Panc1 (cell line): ENCODE measurements at places on chromosomes 12 and 14. TPM values are rescaled to one million over a fixed set of nuclear protein-coding genes. Genes with fewer than 3 reads are reported as not detected.

CPNE8 gene
- 23.6 TPM for total RNA-seq

GOLGA5 gene
- total RNA-seq: 22.3 TPM

TC2N gene
- 0.49 TPM for total RNA-seq

LRP1-AS gene
- not detected for total RNA-seq

DNA sequence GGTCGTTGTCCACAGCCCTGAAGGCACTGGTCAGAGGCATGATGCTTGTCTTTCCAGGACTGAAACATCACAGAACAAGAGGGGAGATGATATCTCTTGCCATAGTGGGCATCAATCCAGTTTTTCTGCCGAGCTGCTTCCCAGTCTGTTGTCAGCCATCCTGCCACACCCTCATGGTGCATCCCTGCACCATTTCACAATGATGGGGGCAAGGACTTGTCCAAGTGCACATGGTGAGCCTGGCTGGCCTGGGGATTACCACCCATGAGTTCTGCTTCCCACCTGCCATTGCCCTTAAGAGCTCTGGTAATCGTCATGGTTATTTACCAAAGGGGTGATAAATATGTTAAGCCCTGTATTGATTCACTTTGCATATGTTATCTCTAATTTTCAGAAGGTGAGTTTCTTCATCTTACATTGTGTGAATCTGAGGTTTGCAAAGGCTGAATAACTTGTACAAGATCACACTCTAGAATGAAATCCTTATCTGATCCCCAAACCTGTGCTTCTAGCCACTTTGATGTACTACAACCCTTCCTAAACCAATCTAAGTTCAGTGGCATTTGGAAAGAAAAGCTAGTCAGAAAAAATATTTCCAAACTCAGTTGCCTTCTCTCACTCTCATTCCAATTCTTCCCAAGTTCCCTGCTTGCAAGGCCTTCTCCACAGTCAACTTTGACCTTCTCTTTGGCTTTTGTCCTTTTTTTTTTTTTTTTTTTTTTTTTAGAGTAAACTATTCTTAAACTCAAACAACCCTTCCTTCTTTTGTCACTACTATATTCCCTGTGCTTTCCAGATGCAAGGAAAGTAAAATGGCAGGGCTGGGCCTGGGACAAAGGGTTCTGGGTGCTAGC, 2.3 kb downstream of the AVIL start:
- no peak overlapping the region for H3K4me3 ChIP-seq
- no peaks in the 10 kb centered on the region for H3K36me3 ChIP-seq
- DNase-seq: no peak
- no peaks in the 10 kb centered on the region for H3K27me3 ChIP-seq
- no peak overlapping the region for H3K27ac ChIP-seq
- H3K4me1 ChIP-seq: no peaks in the 10 kb centered on the region

- no peak for DNase-seq
- no peaks in the 10 kb centered on the region; the same call in 1 of the 2 replicates for H3K4me1 ChIP-seq
- H3K4me3 ChIP-seq: no peak overlapping the region
- H3K27ac ChIP-seq: no peak overlapping the region
These were observed 7.1 kb upstream of the ASCL1 start for GRCh38 chr12:102950107-102950949.

DNA sequence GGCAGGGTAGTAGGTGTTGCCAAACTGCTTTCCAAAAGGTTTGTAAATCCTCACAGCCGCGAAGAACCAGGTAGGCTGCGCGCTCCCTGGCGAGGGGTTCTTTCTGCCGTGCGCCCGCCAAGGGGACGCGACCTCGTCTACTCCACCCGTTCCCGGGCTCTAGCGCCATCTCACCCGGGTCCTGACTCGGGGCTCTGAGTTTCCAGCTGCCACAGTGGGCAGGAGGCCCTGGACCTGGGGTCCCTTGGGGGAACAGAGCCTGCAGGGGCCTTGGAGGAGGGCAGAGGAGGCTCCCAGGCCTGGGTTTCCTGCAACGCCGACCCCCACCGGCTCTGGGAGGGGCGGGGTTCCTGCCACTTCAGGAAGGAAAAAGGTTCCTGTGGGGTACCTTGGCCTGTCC, 706 bp downstream of the ANHX start:
- no peaks in the 10 kb centered on the region for H3K36me3 ChIP-seq
- no peak overlapping the region for H3K4me3 ChIP-seq
- no peaks in the 10 kb centered on the region; the same call in 1 of the 2 replicates for H3K4me1 ChIP-seq
- no peak overlapping the region for H3K27ac ChIP-seq
- no peak for DNase-seq

- DNase-seq: no peak
- no peaks in the 10 kb centered on the region for H3K27me3 ChIP-seq
- H3K4me1 ChIP-seq: no peaks in the 10 kb centered on the region
- no peak overlapping the region for H3K4me3 ChIP-seq
These were observed 28.2 kb upstream of the AMN1 start for GRCh38 chr12:31756977-31757420.

GRCh38 chr12:32084753-32085152, 21.9 kb upstream of the BICD1 start:
- DNase-seq: no peak
- no peak overlapping the region for H3K27ac ChIP-seq
- H3K4me1 ChIP-seq: peaks cover 8% of the 10 kb centered on the region
- H3K4me3 ChIP-seq: no peak overlapping the region

DNA sequence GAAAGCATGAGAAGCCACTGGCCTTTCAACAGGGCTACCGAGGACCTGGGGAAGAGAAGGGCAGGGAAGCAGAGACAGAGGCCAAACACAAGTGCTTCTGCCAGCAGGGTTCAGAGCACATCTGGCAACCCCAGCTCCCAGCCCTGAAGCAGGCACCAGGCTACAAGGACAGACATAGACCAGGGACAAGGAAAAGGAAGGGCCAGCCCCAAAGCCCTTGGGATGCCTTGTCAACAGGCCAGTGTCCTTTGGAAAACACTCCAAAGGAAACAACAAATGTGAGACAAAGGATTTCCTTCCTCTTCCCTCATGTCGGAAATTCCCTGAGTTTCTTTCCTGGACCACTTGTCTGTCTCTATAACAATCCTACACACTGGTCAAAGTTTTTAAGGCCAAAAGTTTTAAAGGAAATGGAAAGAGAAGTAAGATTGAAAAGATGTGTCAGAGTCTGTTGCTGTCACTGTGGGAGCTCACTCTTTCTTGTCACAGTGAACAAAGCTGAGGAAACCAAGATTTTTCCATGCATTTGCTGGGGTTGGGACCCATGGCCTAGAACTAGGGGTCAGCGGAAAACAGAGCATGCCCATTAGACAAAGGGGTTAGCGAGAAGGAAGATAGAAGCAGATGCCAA, 59.4 kb downstream of the TTC9 start:
- peaks cover 4% of the 10 kb centered on the region for H3K27me3 ChIP-seq
- H3K36me3 ChIP-seq: no peaks in the 10 kb centered on the region
- no peak overlapping the region for H3K4me3 ChIP-seq
- no peak for DNase-seq
- H3K4me1 ChIP-seq: no peaks in the 10 kb centered on the region

- H3K36me3 ChIP-seq: no peaks in the 10 kb centered on the region
- no peak for DNase-seq
- peaks cover 5% of the 10 kb centered on the region; the same call in 1 of the 2 replicates for H3K27me3 ChIP-seq
These were observed 42.1 kb downstream of the DAO start for GRCh38 chr12:108921946-108922345.

DNA sequence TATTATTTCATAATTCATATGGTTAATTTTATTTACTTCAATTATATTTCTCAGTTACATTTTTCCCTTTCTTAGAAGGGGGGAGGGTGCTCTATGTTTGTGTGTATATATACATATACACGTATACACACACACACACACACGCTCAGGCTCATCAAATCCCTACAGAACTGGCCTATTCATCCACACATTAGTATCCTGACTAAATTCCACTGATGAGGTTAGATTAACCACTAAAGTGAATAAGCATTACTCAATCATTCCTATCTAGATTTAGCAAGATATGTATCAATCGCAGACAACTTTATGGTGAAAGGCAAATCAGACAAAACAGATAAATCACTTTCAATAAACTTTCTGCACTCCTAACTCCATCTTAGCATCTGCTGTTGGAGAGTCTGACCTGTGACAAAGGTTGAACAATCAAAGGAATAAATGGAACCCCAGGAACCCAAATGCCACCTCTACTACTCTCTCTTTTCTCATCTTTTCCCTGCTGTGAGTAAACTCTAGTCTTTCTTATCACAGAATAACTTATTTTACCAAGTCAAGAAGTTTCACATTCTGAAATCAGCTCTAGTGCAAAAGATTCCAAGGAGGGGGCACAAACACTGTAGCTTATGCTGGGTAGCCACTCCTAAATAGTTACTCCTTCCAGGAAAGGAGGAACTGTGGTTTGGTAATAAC, 67.6 kb downstream of the RALGAPA1 start:
- no peak for DNase-seq

DNA sequence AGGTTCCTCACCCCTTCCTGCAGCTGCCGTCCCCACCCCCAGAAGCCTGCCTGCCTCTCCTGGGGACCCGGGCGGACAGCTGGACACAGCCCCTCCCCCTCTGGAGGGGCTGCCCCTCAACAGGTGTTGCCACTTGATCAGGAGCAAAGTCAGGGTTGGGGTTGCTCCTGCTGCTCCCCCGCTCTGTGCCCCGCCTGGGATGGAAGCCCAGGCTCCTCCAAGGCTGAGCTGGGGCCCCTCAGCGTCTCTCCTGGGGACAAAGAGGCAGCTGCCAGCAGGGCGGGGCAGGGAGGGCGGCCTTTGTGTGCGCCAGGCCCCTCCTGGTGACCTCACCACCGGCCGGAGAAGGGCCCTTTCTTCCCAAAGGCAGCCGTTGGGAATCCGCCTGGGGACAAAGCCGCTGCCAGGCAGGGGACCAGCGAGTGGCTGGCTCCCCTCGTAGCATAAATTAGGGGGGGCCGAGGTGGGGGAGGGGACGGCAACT, 13.7 kb downstream of the TRMT61A start:
- peak overlapping the region; percentile 80 for H3K27ac ChIP-seq
- peaks cover 49% of the 10 kb centered on the region for H3K4me1 ChIP-seq
- H3K36me3 ChIP-seq: no peaks in the 10 kb centered on the region

DNA sequence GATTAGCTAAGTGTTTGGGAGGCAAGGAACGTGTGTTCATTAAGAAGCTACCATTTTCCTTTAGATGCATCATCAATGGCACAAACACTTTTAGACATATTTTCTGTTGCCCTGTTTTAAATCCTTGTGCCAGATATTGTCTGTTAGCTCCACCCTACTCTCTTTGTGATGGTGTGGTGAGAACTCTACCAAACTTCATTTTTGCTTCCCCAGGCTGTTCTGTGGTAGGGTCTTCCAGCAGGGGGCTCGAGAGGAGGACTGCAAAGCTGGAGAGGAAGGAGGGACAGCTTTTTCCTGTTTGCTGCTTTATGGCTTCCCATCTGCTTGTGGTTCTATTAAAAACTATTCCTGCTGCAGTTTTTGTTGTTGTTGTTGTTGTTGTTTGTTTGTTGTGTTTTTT, 23.8 kb upstream of the STRAP start:
- no peaks in the 10 kb centered on the region for H3K27me3 ChIP-seq
- no peaks in the 10 kb centered on the region for H3K4me1 ChIP-seq
- H3K4me3 ChIP-seq: no peak overlapping the region
- no peak for DNase-seq
- H3K27ac ChIP-seq: no peak overlapping the region
- no peaks in the 10 kb centered on the region for H3K36me3 ChIP-seq

- H3K4me1 ChIP-seq: no peaks in the 10 kb centered on the region
- H3K27me3 ChIP-seq: no peaks in the 10 kb centered on the region
- no peaks in the 10 kb centered on the region for H3K36me3 ChIP-seq
These were observed 101.2 kb upstream of the CCDC175 start for GRCh38 chr14:59677771-59678231.

DNA sequence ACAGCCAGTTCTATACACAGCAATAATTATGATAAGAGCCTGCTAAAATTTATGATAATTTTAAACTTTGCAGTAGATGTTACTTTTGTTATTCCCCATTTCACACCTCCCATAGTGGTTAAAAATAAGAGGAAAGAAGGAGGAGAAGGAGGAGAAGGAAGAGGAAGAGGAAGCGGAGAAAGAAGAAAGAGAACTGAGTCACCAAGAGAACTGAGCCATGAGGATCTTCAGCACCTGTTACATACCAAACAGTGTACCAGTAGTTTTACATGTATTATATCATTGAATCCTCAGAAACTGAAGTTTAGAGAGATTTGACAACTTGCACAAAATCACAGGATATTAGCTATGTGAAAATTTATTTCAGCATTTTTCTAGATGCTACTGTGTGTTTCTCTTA, 3.9 kb downstream of the CD163 start:
- no peaks in the 10 kb centered on the region for H3K4me1 ChIP-seq
- H3K4me3 ChIP-seq: no peak overlapping the region
- no peaks in the 10 kb centered on the region for H3K27me3 ChIP-seq

DNA sequence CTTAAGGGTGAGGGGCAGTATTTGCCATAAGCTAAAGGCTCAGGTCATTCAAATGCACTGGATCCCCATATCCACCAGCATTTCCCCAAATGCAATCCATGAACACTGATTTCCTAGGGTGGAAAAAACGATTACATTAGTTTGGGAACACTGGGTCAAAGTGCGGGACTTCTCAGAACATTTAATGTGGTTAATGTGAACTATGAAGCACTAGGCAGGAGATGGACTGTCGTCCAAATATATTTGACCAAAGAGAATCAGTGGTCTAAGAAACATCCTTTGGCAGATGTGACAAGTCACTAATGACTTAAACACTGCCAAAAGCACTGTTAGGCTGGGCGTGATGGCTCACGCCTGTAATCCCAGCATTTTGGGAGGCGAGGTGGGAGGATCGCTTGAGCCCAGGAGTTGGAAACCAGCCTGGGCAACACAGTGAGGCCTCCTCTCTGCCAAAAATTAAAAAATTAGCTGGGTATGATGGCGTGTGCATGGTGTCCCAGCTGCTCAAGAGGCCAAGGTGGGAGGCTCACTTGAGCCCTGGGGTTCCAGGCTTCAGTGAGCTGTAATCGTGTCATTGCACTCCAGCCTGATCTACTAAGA, 205.4 kb downstream of the CALM1 start:
- H3K27ac ChIP-seq: no peak overlapping the region
- no peaks in the 10 kb centered on the region for H3K27me3 ChIP-seq
- no peak for DNase-seq
- no peaks in the 10 kb centered on the region for H3K36me3 ChIP-seq
- no peak overlapping the region for H3K4me3 ChIP-seq
- H3K4me1 ChIP-seq: no peaks in the 10 kb centered on the region

DNA sequence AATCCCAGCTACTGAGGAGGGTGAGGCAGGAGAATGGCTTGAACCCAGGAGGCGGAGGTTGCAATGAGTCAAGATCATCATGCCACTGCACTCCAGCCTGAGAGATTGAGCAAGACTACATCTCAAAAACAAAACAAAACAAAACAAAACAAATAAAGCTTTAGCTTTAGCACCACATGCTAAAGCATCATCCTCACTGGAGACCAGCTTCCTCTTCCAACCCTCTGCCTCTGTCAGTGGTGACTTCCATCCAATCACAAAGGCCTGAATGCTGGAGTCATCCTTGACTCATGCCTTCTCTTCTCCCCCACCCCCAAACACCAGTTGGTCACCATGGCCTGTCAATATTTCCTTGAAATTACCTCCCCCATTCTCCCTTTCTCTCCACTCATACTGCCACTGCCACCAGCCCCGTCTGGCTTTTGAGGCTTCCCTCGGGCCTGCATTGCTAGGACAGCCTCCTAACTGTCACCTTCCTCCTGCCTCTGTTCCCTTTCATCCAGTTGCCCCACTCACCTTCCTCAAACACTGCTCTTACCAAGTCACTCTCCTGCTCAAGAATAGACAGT, 1.4 kb downstream of the ZNF385A start:
- H3K27me3 ChIP-seq: no peaks in the 10 kb centered on the region
- no peak overlapping the region for H3K4me3 ChIP-seq
- H3K27ac ChIP-seq: no peak overlapping the region
- H3K36me3 ChIP-seq: no peaks in the 10 kb centered on the region

GRCh38 chr12:21350975-21351374, 16.3 kb upstream of the SLCO1A2 start:
- no peaks in the 10 kb centered on the region for H3K4me1 ChIP-seq
- H3K27ac ChIP-seq: no peak overlapping the region
- H3K36me3 ChIP-seq: no peaks in the 10 kb centered on the region
